ENCODE measurements at places on chromosomes 2 and 18.

- no peak for DNase-seq
Observed at GRCh38 chr18:58194028-58194427, 150.0 kb downstream of the NEDD4L start.

DNA sequence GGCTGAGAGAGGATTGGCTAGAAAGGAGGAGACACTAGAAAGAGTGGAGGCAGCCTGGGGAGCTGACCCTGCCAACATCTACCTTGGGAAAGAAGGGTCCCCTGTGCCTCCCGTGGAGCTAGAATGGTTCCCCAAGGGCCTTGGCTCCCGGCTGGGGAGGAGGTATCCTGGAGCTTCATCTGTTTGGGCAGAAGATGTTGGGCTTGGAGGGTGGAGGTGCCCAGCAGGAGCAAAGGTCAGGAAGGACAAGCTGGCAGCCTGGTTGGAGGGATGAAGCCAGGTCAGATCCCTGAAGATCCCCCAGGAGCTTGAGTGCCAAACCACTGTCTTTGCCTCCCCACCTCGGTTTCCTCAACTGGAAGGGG lies 2.9 kb downstream of the ATP6V1B1 start:
- no peak for DNase-seq

GRCh38 chr2:120368086-120368485 lies 22.1 kb downstream of the INHBB start:
- no peak for DNase-seq

DNA sequence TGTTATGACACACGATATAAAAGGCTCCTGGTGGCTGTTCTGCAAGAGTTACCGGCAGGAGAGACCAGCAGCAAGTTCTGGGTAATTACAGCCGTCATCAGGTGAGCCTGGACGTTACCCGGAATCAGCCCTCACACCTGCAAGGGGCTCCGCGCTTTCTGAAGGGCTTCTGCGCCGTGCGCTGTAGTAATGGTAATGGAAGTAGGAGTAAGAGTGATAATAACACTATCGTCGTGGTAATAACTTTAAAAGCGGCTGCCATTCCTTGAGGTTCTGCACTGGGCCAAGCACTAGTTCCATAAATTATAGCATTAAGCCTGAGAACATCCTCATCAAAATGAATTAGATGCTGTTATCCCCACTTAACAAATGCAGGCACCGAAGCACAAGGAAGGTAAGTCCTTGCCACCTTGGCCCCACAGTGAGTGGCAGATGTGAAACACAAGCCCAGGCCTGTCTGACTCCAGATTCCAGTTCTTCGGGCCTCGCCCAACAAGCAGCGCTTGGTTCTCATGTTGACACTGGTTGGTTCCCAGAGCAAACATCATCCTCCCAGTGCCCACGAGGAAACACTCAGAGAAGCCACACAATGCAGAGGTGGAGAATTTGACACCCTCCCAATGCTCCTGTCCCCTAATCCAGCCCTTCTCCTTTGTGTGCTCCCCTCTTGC lies 205.2 kb downstream of the EIPR1 start:
- no peak for DNase-seq

GRCh38 chr2:208363485-208363884 lies 43.1 kb upstream of the PTH2R start:
- DNase-seq: no peak

DNA sequence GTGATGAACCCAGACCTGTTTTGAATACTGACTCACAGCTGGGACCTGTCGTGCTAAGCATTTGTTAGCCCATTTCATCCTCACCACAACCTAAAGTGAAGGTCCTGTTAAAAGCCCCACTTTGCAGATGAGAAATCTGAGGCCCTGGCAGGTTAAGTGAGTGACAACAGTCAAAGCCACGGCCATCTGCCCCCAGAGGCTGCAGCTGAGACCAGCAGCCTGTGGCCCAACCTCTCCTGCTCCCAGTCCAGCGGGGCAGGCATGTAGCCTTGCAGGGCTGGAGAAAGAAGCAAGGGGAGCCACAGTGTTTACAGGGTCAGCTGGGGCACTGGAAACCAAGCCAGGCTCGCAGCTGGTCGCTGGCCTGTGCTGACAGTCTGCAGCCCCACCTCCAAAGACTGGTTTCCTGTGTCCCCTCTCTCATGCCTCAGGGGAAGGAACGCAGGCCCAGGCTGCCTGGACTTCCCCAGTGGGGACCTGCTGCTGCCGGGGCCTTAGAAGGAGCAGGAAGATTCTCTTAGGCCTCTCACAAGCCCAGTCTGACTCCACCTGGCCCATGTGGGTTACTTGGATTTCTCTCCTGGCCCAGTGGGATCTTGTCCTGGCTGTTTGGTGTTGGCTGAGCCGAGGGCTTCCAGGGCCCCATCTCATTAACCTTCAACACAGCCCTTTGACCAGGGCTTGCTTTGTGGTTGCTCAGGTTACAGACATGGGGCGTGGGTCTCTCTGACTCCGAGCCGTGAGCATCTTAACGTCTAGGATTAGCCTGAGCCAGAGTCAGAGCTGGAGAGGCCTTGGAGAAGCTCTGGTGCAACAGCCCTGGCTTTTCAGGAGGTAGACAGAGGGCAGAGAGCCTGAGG lies 1.7 kb downstream of the INPP5D start:
- no peak for DNase-seq

GRCh38 chr2:45879406-45879805 lies 227.9 kb downstream of the PRKCE start:
- DNase-seq: no peak

DNA sequence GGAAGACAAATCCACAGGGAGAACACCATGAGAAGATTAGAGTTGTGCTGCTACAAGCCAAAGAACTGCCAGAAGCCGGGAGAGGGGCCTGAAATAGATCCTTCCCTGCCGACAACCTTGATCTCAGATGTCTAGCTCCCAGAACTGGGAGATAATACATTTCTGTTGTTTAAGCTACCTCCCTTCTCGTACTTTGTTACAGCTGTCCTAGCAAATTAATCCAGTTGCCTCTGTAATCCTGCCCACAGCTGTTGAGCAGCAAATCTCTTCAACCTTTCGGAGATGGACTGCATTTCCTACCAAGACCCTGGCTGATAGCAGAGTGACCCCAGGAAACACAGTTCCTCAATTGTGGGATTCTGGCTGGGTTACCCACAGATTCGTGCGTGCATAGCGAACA lies 2.6 kb upstream of the TBC1D8 start:
- DNase-seq: no peak

DNA sequence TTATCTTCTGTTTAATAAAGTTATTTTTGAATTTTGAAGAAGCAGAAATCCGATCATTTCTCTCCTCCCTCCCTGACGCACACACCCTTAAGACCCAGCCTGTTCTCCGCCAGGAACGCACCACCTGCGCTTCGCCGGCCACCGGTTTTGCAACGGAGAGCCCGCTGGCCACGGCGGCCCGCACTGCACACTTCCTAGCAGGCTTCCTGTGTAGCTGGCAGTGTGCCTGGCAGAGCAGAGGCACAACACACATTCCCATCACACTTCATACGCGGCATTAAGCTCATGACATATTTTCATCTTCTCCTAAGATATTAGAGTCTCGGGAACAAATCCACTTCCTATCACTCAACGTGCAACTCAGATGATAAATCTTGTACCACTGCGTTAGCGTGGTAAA lies 148.0 kb downstream of the HDAC4 start:
- no peak for DNase-seq

GRCh38 chr18:36649205-36649604 lies 179.6 kb downstream of the TPGS2 start:
- no peak for DNase-seq

- DNase-seq: no peak
Observed at GRCh38 chr18:49768051-49768391, 45.3 kb downstream of the ACAA2 start.

DNA sequence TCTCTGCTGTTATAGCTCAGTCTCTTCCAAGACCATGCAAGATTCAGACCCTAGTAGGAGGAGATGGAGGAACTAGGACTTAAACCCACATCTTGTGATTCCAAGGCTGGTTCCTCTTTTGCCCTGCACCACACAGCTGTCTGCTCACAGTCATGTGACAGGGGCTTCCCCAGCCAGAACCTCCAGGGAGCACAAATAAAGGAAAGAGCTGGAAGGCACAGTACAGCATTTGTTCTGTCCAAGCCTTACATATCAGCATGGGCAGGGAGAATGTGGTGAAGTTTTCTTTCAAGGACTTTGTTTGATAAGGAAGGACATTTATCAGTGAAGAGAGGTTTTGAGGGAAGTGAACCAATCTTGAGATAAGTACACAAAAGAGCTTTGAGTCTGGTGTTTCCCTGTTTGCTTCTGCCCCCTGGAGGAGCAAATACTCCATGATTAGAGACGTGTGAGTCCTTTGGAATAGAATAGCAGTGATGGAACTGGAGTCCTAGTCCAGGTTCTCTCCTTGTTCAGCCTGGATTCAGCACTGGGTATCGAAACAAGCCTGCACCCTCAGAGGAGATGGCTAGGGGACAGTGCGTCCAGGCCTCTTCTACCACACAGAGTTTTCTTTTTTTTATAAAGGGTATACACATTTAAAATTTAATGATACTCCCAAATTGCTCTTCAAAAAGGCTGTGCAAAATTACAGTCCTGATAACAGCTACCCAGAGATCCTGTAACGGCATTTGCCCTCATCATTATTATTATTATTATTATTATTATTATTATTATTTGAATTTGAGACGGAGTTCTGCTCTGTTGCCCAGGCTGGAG lies 24.6 kb upstream of the CASP10 start:
- peak; percentile 46 for DNase-seq

- no peak for DNase-seq
Observed at GRCh38 chr18:56068701-56069100, 480.7 kb upstream of the TCF4 start.

DNA sequence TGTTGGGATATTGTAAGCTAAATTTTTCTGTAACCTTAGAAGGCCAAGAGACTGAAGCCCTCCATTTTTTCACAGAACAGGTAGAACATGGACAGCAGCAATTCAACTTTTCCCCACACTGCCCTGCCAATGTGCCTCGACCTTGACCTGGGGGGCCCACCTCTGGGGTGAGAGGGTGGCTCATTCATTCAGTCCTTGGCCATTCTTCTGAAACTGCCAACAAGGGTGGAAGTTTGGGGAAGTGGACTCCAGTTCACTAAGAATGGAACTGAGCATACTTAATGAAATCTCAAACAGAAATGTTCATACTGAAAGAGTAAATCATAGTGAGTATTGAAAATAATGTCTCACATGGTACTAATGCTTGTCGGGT lies 1.1 kb downstream of the EEF1B2 start:
- no peak for DNase-seq

DNA sequence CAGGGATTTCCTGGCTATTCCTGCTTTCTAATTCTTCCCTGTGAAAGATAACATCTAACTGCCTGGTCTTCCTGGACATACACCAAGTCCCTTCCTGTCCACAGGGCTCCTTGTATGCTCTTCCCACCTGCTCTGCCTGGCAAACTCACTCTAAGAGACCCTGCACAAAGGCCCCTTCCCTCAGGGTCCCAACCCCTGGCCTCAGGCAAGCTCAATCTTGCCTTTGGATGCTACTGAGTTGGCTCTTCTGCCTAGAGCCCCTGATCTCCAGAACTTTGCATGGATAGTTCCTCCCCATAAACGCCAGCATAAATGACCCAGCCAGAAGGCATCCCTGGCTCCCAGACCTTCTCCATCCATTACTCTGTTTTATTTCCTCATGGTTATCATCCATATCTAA lies 98.3 kb upstream of the OTOS start:
- no peak for DNase-seq

DNA sequence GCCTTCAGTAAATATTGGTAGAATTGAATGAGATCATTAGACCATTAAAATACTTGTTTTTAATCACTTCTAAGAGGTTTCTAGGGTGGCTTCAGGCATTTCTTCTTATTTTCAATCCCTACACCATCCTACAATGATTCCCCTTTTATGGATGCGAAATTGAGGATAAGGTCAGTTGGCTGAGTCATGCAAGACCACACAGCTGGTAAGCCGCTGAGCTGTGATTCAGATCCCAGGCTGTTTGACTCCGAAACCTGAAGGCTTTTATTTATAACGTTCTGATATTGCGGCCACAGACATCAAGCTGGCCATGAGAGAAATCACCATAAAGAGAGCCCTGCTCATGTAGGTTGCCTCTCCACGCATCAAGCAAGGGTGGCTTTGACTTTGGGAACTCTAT lies 133.4 kb downstream of the VAPA start:
- DNase-seq: no peak

DNA sequence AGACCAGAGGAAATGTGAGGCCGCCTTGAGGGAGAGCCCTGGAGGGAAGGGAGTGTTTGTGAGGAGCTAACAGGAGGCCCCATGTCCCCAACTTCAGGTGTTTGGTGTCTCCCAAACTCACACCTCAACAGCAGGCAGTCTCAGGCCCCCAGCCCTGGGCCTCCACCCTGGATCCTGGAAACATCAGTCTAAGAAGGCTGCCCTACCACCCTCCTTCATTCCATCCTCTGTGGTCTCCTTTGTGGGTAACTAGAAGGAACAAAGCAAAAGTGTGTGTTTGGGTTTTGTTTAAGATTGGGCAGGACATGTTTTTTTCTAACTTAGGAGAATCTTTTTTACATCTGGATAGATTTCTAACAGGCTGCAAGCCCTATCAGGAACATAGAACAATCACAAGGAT lies 404.3 kb downstream of the BCL11A start:
- no peak for DNase-seq

- no peak for DNase-seq
Observed at GRCh38 chr2:177914247-177914646, 158.3 kb downstream of the PDE11A start.

- no peak for DNase-seq
Observed at GRCh38 chr18:37854396-37854795, 288.8 kb upstream of the CELF4 start.

- no peak for DNase-seq
Observed at GRCh38 chr18:59026831-59027410, 112.8 kb upstream of the SEC11C start.

GRCh38 chr2:120793682-120794403 lies 58.2 kb downstream of the GLI2 start:
- DNase-seq: no peak

DNA sequence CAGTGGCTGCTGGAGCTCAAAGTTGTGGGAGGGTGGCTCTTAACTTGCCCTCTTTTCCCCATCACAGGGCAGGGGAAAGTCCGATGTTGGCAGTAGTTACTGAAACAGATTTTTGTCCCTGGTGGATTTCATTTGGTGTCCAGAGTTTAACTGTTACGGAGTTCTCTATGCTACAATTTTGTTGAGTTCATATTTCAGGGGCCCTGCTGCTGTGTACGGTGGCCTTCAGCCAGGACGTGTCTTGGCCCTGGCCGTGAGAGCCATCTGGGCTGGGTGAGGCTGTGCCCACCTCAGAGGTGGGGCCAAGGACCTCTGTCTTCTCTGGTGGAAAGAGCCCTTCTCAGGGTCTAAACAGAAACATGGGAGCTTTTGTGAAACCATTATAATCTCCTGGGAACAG lies 67.4 kb downstream of the SH3YL1 start:
- no peak for DNase-seq

DNA sequence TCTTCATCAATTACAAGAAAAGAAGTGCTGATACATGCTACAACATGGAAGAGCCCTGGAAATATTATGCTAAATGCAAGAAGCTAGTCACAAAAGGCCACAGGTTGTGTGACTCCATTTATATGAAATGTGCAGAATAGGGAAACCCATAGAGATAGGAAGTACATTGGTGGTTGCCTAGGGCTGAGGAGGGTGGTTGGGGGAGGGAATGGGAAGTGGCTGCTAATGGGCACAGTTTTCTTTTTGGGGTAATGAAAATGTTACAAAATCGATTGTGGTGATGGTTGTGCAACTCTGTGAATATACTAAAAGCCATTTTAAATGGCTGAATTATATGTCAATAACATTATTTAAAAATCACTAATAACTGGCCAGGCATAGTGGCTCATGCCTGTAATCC lies 24.3 kb upstream of the RESP18 start:
- DNase-seq: no peak

- DNase-seq: no peak
Observed at GRCh38 chr2:232901736-232902578, 31.9 kb downstream of the SNORC start.

Measured in effector CD4-positive, alpha-beta T cell (primary cell).